ENCODE measurements at places on chromosomes 7 and 10.

GRCh38 chr7:127541548-127541947, 43.8 kb downstream of the GCC1 start:
- DNase-seq = no peak

- no peak for DNase-seq
These were observed 130.1 kb upstream of the MDFIC start for GRCh38 chr7:114791771-114792170.

DNA sequence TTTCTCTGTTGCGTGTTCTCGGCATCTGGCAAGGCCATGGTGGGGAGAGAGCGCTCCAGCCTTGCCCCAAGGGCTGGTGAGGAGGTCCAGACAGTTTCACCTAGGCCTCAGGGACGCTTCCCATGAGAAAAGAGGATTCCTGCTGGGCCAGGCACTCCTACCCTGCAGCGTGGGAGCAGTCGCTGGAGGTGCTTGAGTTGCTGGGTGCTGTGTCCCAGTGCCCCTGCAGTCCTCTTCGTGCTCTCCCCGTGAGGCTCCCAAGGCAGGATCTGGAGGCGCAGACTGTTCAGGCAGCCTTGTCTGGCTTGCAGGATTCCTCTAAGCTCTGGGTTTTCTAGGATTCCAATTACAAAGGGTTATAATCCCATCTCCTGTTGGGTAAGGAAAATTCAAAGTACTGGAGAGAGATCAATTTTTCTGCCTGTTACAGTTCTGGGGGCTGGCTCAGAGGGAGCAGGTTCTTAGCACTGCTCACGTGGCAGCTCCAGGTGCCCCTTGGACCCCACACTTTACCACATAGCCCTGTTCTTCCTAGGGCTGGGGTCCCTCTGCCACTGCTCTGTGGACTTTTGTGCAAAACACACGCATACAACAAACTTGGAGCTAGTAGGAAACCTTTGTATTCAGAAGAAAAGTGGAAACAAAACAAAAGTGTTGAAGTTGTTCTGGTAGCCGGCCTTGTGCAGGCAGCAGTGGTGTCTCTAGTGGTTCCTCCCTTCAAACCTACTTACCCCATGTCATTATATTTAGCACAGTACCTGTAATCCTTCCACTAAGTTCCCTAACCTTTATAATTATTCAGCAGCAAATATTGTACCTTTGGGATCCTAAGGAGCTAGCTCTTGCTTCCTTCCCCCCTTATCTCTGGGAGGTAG, 60.5 kb downstream of the CCNY start:
- no peak for DNase-seq

- DNase-seq = peak; percentile 50
These were observed 1.7 kb downstream of the SFXN3 start for GRCh38 chr10:101032637-101033224.

- DNase-seq = no peak
These were observed 159.1 kb downstream of the CELF2 start for GRCh38 chr10:11176746-11177145.

- no peak for DNase-seq
These were observed 27.3 kb downstream of the BAMBI start for GRCh38 chr10:28704464-28705161.

- DNase-seq = no peak
These were observed 54.1 kb downstream of the TCF7L2 start for GRCh38 chr10:113004069-113004618.

- DNase-seq = no peak
These were observed 17.2 kb upstream of the PSAP start for GRCh38 chr10:71868192-71868697.

DNA sequence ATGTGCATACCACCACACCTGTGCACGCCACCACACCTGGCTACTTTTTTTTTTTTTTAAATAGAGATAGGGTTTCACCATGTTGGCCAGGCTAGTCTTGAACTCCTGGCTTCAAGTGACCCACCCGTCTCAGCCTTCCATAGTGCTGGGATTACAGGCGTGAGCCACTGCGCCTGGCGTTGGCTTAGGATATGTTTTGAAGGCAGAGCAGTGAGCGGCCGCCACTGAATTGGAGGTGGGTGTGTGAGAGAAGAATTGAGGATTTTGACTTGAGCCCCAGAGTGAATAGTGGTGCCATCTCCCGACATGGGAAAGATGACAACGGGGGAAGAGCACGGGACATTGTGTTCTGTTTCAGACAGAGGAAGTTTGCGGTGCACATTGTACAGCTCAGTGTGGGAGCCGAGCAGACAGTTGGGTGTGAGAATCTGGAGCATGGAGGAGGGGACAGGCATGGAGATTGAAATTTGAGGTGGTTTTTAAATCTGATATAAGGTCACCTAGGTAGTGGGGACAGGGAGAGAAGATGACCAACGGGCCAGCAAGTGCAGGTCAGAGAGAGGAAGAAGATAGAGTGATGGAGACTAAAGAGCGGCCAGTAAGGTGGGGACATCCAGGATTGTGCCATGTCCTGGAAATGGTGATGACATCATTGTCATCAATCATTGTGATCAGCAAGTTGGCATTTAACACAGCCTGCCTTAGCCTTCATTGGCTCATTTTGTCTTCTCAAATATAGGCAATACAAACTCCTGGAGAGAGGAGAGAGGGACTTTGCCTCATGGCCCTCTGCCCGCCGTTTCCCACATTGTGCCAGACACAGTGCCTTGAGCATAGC, 35.8 kb downstream of the VWA2 start:
- DNase-seq = no peak

DNA sequence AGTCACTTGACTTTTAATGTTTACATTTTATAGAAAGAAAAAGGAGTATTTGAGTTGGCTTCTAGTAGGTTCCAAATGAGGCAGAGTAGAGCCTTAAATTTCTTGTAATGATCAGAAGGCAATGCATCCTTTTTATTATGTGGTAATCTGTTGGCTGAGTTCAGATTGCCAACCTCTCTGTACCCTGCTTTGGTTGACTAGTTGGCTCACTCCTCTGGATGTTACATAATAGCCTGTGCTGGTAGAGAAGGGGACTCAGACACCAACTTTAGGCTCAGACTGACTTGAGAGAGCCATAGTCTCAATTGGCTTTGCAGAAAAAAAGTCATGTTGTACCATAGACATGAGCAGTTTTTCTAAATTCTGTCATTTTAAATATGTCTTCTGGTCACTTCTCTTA, 46.8 kb upstream of the GLCCI1 start:
- DNase-seq = no peak

DNA sequence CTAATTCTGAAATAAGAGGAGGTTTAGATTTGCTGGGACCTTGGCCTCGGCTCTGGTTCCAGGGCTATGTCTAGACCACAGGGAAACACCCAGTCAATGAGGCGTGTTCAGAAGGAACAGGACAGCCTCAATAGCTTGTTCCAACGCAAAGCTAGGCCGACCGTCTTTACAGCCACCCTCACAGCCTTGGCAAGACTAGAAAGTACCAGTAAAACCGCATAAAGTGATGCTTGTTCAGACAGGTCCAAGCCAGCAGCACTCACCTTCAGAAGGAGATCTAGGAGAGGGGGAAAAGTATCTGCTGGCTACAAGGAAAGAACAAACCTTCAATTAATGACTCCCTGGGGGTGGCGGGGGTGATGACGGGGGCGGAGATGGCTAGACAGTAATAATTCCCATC, 50.1 kb upstream of the LMTK2 start:
- DNase-seq = no peak

DNA sequence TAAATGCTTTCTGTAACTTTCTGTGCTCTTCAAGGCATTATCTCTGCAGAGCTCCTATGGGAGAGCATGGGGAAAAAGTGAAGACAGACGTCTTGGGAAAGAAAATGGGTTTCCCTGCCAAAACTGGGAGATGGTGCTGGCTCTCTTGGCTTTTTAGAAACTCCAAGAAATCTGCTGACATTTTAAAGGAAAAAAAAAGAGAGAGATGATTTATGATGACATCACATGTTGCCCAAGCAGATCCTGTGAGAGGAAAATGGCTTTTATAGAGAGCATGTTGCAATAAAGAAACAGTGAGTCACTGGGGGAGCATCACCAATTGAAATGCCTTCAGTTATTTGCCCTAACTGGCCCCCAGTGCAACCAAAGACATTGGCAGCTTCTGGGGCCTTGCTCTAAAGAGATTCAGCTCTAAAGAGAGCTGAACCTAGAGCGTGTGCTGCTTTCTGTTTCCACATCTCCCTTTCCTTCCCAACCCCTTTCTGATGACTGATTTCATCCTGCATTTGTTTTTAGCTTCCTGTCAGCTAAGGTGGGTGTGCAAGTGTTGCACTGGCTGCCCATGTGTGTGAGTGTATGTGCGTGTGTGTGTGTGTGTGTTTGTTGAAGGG, 37.7 kb downstream of the LRMDA start:
- no peak for DNase-seq

- DNase-seq = no peak
These were observed 21.9 kb downstream of the PCBD1 start for GRCh38 chr10:70866424-70866823.

DNA sequence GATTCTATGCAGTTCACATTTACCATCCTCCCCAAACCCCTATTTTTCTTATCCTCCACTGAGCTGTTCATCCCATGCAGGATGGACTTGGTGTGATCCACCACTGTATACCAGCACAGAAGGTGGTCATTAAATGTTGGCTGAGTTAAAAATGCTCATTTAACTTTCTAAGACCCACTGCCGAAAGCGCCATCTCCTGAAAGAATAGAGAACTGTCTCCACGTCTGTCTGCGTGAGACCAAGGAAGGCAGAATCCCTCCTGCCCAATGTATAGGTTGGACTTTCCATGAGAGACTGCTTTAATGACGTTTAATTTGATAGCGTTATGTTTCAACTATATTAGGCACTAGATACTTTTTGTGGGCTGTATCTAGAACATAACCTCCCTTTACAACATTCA, 124.3 kb downstream of the GPAM start:
- no peak for DNase-seq

GRCh38 chr7:65832281-65832680, 40.6 kb upstream of the VKORC1L1 start:
- DNase-seq = no peak

DNA sequence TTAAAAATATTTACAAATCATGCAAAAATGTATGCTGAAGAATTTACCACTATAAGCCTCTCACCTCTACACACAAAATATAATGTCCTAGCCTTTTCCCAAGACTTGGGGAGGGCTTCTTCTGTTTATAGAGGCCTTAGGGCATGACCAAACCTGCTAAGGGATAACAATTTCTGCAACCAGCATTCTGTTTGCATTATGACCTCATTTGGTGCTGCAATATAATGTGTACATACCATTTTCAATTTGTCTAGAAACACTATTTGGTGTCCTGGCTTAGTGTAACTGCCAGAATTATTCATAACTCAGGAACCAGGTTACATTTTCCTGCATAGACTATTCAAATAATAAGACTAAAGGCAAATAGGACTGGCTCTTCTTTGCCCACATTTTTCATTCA, 446.6 kb upstream of the SORCS1 start:
- no peak for DNase-seq

GRCh38 chr7:158362001-158362400, 225.6 kb downstream of the PTPRN2 start:
- DNase-seq = no peak

DNA sequence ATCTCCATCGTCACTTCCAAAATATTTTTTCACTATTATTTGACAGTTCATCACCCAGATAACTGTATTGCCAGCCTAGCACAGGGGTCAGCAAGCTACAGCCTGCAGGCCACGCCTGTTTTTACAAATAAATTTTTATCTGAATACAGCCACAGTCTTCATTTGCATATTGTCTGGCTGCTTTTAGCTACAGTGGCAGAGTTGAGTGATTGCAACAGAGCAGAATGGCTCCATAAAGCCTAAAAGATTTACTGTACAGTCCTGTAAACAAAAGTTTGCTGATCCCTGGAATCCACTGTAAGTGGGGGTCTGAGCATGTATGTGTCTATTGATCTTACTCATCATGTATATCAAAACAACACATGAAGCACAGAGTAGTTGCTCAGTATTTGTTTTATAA, 45.9 kb upstream of the GNAI1 start:
- DNase-seq = no peak

- DNase-seq = no peak
These were observed 16.7 kb downstream of the TMEM120A start for GRCh38 chr7:75977743-75978142.

DNA sequence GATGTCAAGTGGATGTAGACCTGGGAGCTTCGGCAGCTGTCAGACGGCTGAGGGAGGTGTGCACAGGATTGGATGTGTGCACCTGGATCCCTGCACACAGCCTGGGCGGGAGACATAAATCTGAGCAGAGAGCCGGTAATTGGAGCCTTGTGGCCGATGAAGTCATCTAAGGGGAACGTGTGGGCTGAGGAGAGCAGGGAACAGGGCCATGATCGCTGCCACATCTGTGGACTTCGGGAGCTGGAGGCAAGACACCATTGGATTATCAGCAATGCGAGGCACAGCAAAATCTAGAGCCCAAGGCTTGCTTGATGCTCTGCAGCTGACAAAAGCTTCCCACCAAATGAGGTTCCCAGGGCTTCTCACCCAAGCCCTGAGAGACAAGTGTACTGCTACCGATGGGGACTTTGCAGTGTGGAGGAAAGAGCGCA, 147.7 kb downstream of the PTPN20 start:
- no peak for DNase-seq

DNA sequence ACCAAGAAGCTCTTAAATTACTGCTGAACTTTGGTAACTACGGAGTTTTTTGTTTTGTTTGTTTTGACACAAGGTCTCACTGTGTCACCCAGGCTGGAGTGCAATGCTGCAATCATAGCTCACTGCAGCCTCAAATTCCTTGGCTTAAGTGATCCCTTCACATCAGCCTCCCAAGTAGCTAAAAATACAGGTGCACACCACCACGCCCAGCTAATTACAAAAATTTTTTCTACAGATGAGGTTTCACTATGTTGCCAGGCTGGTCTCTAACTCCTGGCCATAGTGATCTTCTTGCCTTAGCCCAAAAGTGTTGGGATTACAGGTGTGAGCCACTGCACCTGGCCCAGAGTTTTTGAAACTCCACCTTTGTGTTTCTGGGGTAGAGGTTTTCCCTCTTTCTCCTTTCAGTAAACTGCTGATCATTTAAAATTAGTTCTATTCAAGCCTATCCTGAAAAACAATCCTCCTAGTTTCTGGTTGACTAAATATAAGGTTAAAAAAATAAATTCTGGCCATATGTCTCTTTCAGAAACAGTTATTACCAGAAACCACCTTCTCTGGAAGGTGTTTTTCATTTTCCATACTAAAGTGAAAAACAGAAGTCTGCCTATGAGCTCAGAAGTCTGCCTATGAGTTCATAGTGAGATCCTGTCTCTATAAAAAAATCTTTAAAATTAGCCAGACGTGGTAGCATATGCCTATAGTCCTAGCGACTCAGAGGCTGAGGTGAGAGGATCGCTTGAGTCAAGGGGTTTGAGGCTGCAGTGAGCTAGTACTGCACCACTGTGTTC, 63.9 kb downstream of the VOPP1 start:
- peak; percentile 27 for DNase-seq

Measured in activated T-cell treated with anti-CD3 and anti-CD28 coated beads for 24 hours (primary cell).